NCI-H446 (cell line): ENCODE measurements at places on chromosomes 6 and 20.
A peak's percentile ranks its signal among the peaks of the same experiment; 100 is the strongest.

GRCh38 chr6:13515912-13516311 lies 28.5 kb upstream of the GFOD1 start:
- no peak for DNase-seq

DNA sequence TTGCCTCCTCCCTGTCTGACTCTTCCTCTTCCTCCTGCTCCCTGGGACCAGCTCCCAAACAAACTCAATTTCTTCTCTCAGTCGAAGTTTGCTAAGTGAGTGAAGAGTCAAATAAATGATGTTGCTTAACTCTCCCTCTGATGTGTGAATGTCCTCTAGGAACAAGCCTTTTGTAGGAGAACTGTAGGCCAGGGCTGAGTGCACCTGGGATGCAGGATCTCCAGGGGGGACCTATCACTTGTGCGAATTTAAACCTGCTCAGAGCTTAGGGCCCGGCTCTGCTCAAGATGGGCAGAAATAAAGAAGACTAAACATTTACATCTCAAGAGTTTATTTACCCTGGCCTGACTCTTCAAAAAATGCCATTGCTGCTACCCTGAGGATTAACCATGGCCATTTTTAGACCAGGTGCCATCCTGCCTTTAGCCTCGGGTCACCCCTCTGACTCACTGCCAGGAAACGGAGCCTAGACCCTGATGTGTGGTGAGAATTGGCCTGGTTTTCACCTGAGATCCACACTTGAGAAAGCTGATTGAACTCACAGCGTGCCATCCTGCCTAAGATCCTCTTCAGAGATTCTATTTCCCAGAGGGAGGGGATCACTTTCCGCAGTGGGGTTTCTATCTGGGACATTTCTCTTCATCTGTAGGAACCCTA lies 63.6 kb upstream of the CD93 start:
- no peak for DNase-seq

DNA sequence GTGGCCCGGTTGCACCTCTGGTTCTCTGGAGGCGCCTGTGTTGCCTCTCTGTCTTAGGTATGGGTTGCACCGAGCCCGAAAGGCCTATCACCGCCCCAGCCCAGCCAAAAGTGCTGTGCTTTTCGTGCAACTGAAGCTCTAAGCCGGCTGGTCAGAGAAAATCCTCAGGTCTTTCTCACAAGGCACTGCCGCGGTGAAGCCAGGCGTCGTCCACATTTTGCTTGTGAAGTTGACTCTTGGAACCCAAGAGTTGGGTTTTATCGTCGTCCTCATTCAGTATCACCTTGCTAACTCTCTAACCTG lies 726 bp upstream of the EMILIN3 start:
- DNase-seq = no peak

DNA sequence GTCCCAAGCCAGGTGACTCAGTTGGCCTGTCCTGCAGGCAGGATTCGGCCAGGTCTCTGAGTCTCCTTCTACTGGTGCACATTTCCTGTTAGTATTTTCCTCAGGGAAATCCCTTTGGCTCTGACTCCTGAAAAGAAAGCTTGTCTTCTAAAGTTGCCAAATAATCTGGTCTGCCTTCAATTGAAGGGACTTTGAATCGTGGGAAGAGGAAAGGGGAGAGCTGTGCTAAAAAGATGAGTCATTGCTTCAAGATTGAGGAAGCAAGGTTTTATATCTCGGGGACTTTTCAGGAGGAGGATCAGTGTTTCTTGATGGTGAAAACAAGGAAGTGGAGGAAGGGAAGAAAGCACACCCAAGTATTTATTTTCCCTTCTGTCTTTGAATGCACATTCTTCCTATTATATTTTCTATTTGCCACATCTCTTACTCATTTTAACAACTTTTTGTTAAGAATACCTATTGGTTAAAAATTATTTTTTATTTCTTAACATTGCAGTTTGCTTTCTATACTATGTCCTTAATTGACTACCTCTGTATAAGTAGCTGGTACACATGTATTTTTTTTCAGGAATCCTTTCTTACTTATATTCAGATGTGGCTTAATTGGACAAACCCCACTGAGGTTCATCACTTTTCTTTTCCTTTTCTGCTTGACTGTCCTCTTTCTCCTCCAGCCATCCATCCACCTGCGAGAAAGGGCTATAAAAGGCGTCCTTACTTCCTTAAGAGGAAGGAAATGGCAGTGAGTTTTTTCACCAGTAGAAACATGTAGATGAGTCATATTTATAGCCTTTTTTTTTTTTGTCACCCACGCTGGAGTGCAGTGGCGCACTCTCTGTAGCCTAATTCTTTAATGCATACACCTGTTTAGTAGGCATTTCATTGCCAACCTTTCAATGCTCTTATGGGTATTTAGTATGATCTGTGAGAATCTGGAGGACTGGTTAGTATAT lies 15.0 kb upstream of the IFNGR1 start:
- DNase-seq = peak; percentile 19

DNA sequence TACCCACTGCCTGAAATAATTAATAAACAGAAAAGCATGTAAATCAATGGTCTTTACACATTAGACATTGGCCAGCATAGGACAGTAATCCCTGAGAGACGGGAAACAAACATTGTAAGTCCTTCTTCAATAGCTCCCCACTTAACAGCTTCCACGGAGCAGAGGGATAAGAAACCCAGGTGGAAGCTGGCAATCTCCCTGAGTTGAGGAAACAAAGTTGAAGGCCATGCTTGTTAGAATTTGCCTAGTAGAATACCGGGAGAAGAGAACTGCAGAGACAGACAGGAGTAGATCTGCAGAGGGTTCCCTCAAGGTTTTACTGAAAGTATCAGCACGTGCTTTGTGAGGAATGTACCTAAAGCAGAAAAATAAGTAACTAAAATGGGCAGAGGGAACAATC lies 33.9 kb downstream of the REV3L start:
- DNase-seq = no peak

DNA sequence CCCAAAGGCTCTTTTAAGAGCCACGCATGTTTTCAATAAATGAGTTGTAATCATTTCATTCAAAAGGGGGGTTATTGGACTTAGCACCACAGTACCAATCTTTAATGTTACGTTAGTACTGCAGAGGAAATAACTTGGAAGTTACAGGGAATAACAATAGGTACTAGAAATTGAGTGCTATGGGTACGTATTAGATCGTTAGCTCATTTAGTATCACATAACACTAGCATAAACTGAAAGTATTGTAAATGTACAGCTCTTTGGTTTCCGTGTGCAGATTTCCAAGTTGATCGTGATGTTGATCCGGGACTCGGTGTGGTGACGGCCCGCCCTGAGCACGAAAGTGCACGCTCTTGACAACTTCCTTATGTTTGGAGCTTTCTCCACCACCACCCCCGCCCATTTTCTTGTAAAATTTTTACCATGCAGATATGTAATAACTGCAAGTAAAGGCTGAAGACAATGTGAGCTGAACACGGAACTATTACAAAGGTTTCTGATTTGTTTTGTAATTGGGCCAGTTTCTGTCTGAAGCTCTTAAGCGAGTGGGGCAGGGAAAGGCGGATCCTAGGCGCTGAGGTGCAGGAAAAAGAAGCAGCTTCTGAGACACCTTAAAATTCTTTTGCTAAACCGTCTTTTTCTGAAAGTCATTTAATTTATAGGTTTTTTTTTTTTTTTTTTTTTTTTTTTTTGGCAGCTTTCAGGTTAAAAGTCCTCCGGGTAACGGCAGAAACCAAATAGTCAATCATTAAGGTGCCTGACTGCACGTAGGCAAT lies 71.5 kb downstream of the HFE start:
- DNase-seq = no peak

DNA sequence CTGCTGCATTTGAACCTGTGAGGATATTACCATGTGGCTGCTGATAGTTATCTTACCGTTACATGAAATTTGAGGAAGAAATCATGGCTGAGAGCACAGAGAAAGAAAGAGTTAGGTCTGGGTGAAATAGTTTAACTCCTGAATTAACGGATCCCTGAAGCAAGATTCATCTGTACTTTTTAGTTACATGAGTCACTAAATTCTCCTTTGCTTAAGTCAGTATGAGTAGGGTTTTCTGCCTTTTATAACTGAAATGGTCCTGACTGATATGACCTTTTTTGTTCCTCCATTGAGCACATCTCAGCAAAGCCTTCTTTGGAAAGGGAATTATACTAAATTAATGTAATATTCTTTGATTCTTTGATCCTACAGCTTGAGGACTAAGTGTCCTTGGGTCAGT lies 333.3 kb upstream of the ZFP64 start:
- DNase-seq = no peak

DNA sequence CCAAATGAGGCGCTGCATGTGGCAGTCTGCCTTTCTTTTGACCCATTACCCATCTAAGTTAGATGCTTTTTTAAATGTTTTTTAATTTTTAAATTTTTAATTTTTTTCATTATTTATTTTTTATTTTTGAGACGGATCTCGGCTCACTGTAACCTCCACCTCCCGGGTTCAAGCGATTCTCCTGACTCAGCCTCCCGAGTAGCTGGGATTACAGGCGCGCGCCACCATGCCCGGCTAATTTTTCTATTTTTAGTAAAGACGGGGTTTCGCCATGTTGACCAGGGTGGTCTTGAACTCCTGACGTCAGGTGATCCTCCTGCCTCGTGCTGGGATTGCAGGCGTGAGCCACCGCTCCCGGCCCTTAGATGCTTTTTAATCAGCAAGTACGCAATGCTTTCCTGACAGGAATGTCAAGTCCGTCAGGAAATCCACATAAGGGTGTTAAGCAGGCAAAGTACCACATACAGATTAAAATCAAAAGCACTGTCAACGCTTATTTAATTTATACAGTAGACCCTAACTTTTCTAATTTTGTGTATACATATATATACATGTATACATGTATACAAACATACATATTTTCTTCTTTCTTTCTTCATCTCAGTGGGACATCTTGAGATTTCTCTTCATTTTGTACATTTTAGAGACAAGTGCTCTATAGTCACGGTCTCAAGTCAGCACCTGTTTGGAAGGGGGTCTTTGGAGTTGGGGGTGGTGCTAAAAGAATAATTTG lies 995 bp upstream of the GSTA4 start:
- DNase-seq = peak; percentile 49

GRCh38 chr6:5128351-5128750 lies 43.2 kb downstream of the PPP1R3G start:
- no peak for DNase-seq

GRCh38 chr20:21028921-21029320 lies 77.2 kb downstream of the LINC00237 start:
- no peak for DNase-seq

DNA sequence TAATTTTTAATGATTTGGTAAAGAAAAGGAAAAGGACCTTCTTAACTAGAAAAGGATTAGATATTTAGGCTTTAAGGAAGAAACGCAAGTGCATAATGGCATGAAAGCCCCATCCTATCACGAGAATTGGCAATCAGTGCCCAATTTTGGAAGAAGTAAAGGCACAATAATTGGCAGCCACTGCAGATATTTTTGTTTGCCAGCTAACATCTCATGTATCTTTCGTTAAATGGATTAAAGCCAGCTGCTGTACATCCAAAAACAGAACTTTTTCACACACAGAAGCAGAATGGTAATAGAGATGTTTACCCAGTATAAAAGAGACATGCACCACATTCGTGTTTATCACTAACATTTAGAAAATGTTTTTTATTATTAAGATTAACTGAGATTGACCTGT lies 180.3 kb downstream of the C6orf118 start:
- DNase-seq = no peak

GRCh38 chr6:2744209-2744771 lies 6.4 kb downstream of the MYLK4 start:
- DNase-seq = no peak

- no peak for DNase-seq
Observed at GRCh38 chr6:140824595-140824994, 1308.1 kb upstream of the GJE1 start.

DNA sequence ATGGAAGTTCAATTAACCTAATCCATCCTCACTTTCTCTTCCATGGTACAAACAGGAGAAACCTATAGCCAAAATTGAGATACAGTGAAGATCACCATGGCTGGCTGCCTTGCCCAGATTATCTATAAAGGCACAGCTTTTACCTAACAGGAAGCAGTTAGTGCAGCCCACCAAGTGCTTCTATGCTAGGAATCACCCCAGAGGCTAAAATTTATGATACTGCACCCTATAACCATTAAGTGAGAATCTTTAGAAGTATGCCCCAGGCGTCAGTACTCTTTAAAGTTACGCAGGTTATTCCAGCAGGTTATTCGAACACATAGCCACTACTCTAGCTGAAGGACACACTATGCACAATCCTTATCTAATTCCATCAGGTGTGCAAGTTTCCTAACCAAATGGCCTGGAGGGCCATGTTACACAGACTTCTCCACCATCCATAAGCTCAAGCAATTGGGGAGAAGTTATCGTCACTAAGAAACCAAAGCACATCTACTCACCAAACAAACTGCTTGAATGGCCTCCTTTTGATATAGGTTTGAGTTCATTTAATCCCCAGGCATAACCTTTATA lies 43.1 kb downstream of the MAN1A1 start:
- DNase-seq = no peak

- DNase-seq = no peak
Observed at GRCh38 chr6:129490521-129491255, 219.3 kb downstream of the ARHGAP18 start.

GRCh38 chr6:105067329-105067728 lies 110.4 kb downstream of the LIN28B start:
- no peak for DNase-seq

DNA sequence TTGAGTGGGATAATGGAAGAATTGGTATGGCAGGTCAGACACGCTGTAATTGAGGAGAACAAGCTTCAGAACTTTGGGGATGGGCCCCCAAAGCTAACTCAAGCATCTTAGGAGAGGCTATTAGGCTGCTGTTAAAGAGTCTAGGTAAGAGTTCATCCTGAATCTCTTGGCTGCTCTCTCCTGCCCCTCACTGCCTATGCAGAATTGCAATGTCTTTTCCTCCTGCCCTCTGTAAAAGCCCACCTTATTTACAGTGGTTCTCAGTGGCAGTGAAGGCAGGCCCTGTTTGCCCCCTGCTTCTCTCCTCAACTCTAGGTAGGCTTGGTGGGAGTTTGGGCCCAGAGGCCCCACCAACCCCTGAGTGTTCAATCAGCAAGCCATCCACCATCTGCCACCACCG lies 55.0 kb downstream of the LYRM2 start:
- DNase-seq = no peak

GRCh38 chr6:27874016-27874415 lies 38.2 kb downstream of the OR2B2 start:
- no peak for DNase-seq

GRCh38 chr6:44133003-44133931 lies 5.9 kb downstream of the TMEM63B start:
- DNase-seq = peak; percentile 25

GRCh38 chr20:32235331-32236047 lies 27.8 kb downstream of the POFUT1 start:
- DNase-seq = no peak

DNA sequence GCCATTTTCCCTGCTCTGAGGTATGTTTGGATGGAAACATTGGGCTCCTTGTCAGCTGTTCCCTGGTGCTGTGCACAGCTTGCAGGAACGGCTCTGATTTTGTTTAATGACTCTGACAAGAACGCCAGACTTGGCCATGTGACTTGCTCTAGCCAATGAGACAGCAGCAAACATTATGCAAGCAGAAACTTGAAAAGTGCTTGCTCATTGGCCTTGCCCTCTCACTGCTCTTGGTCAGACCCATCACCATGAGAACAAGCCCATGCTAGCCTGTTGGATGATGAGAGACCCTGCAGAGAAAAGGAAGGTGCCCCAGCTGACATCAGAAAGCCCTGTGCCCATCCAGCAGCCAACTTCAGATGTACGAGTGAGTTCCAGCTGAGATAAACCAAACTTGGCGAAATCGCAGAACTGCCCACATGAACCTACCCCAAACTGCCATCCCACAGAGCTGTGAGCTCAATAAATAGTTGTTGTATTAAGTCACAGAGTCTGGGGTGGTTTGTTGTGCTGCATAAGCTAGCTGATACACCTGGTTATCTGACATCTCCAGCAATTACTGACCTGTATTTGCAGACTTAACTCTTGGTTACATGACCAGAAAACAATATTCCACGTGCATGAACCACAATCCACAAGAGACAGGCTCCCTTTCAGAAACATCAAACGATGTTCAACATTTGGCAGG lies 96.9 kb downstream of the JPH2 start:
- peak; percentile 75 for DNase-seq
